ENCODE measurements at places on chromosomes 6 and 20.

DNA sequence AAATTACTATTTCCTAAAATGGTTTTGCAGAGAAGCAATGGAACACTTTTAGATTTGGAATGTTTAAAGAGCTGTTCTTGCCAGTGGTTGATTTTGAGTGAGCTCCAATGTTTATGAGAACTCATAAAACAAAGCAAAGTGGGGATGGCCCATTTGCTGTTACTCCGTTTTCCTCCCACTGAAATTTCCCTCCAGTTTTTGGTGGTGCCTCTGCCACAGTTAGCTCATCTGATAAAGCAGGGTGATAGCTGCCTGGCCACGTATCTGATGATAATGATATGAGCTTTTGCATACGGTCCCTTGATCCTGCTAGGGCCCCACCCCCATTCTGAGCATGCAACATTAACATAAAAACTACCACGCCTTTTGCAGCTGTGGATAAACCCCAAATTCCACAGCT, 10.4 kb downstream of the CD83 start:
- DNase-seq = no peak

DNA sequence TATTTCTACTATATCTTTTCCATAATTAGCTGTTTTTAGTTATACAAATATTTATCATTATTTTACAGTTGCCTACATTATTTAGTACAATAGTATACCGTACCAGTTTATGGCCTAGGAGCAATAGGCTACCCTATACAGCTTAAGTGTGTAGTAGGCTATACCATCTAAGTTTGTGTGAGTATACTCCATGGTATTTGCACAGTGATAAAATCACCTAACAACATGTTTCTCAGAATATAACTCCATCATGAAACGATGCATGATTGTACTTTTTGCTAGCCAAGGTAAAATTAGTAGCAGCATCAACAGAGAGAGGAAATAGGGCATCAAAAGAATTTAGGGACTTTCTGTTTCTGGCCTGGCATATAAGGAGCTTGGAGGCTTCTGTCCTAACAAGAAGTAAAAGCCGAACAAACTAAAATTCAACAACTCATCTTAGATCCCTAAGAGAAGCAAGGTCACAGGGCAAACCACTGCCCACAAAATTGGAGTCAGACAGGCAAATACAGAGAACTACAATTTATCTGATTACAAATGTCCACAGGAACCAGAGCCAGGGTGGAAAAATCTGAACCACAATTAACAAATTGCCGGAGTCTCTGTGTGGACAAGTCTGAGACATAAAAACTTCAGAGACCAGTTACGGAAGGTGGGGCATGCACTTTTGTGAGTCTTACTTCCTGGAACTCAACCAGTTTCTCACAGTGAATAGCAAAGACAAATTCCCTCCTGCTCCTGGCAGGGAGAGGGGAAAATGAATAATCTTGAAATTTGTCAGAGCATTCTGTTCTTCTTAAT, 671.4 kb downstream of the RFPL4B start:
- DNase-seq = peak; percentile 11

DNA sequence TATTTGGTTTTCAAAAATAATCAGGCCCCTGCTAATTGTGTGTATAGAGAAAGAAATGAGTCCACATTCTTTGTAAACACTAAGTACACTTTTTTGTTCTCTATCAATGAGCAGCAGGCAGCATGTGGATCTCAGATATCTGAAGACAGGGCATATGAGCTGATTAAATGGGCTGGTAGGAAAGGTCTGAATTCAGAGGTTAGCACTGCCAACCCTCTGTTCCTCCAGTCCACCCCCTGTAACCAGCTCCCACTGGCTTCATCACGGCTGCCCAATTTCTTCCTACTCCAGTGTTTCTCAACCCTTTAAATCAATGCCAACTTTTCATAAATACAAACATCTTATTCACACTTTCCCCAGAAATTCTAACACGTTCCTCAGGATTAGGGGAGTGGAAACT, 128.5 kb downstream of the TPBG start:
- no peak for DNase-seq

GRCh38 chr20:63309261-63310071, 16.5 kb downstream of the COL20A1 start:
- peak; percentile 77 for DNase-seq
